Spinal cord (tissue), 10 donors: ENCODE measurements at places on chromosomes 5 and 9. TPM values are rescaled to one million over a fixed set of nuclear protein-coding genes. Genes with fewer than 3 reads are reported as not detected.

FBP2 gene
- total RNA-seq: not detected

- no peak for DNase-seq
Measured at GRCh38 chr9:129469188-129469987, 151.5 kb downstream of the C9orf50 start.

DNA sequence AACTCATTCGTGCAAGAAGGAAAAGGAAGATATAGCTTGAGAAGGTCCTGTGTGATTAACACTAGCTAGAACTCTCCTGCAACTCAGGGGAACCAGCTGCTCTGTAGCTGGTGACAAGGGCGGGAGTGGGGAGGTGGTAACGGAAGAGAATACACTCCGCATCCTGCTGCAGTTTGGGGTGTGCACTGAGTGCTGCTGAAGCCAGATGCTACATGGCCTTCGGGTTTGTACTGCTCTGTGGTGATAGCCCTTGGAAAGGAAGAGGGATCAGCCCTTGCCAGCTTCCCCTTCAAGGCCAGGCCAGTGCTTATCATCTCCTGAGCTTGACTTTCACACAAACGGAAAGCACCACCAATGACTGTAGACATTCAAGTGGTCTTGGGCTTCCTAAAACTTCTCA is 34.3 kb downstream of the FRMD3 start:
- DNase-seq: no peak

DND1 gene
- 0.40 TPM for total RNA-seq

DNA sequence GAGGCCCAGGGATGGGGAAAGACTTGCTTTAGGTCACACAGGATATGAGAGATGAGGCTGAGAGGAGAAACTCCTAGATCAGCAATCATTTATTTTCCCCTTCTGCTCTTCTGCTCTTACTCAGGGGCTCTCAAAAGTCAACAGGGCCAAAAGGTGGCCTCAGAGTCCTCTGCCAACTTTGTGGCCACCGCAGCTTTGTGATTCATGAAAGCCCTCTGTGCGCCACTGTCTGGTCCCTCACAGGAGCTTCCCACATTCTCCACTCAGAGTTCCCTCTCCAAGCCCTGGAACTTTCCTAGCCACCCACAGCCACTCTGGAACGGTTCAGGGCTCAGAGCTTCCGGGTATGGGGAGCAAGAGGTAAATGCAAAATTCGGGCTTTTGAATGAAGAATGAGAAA is 82.4 kb downstream of the COL27A1 start:
- no peak for DNase-seq
